ENCODE measurements at places on chromosomes 1 and 21.

GRCh38 chr1:21927533-21928237, 9.4 kb downstream of the HSPG2 start:
- DNase-seq: no peak

DNA sequence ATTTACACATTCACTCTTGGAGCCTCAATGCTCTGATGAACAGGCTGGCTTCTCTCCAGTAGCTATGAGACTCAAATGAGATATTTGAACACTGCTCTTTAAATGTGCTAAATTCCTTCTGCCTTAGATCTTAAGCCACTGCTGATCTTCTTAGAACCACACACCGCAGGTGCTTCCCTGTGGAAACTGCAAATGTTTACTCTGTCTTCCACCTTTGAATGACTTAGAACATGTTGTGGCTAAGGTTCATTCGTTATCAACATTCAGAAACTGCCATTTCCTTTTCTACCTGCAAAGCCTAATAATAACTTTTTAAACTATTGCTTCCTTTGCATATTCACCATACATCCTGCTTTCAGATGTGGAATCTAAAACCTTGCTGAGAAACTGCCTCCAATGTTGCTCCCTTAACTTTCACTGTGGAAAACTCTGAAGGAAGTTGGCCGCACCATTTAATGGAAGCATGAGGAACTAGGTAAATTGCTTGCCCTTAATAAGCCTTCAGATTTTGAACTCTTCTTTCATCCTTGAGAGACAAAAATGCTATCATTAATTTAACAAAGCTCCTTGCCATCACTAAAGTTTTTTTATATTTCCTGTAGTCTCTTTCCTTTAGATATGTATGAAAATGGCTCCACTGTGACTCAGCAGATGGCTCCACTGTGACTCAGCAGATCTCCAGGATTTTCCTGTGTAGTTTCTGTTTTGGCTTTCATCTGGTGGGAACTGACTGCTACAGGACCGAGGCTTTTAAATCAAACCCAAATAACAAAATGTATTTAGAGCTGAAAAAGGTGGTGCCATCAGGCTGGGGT, 143.8 kb downstream of the TNFSF18 start:
- DNase-seq: no peak

- DNase-seq: no peak
These were observed 14.6 kb upstream of the UMODL1 start for GRCh38 chr21:42056468-42056867.

- DNase-seq: peak; percentile 49
These were observed 7.0 kb upstream of the KCNC4 start for GRCh38 chr1:110203021-110203661.

DNA sequence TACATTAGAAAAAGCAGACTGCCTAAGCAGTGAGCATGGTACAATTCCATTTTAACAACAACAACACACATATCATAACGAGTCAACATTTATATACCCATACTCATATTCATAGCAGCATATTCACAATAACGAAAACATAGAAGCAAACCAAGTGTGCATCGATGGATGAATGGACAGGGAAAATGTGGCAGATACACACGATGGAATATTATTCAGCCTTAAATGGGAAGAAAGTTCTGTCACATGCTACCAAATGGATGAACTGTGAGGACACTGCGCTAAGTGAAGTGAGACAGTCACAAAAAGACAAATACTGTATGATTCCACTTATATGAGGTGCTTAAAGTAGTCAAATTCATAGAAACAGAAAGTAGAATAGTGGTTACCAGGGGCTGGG, 9.5 kb upstream of the MAN1C1 start:
- DNase-seq: no peak

- DNase-seq: no peak
These were observed 71.4 kb downstream of the KCNN3 start for GRCh38 chr1:154798645-154799044.

DNA sequence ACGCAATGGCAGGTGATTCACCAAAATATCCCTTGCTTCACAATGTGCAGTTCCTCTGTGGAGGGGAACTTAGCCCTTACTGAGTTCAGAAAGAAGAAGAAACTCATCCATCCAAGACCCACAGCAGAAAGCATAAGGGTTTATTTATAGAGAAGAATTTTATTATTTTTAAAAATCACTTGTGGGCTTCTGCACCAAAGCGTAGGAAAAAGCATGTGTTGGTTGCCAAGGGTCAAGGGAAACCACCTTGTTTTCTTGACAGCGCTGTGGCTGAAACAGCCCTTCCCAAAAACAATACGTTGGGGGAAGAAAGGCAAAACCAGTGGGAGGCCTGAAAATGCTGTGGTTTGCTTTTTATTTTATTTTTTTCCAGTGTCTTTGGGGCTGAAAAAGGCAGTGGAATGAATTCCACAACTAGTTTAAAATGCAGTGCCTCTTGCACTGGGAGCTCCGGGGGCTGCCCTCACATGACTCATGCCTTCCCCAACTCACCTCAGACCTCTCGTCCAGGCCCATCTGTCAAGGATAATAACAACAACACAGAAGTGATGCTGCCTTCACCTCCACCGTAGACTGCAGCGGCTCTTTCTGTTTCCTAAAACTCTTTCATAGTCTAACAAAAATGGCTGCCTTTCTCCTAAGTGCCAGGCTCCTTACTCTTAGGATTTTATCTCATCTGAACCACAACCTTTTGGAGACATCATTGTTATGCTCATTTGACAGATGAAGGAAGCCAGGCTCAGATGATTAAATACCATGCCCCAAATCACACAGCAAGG, 224.2 kb upstream of the JUN start:
- no peak for DNase-seq

DNA sequence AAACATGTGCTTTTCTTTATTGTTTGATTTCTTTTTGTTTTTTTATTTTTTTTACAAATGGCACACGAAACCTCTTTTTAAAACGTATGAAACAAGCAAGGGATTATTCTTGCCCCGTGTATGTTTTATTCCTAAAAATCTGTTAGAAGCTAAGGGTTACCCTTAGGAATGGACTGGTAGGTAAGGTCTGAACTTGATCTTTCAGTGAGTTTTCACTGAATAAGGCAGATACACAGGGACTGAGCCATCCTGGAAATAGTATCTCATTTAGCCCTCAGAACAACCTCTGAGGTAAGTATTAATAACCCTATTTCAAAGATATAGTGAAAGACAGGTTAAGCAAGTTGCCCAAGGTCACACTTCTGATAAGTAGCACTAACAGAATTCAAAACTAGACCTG, 6.0 kb downstream of the CD53 start:
- DNase-seq: no peak

- DNase-seq: no peak
These were observed 79.9 kb downstream of the LAMC1 start for GRCh38 chr1:183103147-183103546.

DNA sequence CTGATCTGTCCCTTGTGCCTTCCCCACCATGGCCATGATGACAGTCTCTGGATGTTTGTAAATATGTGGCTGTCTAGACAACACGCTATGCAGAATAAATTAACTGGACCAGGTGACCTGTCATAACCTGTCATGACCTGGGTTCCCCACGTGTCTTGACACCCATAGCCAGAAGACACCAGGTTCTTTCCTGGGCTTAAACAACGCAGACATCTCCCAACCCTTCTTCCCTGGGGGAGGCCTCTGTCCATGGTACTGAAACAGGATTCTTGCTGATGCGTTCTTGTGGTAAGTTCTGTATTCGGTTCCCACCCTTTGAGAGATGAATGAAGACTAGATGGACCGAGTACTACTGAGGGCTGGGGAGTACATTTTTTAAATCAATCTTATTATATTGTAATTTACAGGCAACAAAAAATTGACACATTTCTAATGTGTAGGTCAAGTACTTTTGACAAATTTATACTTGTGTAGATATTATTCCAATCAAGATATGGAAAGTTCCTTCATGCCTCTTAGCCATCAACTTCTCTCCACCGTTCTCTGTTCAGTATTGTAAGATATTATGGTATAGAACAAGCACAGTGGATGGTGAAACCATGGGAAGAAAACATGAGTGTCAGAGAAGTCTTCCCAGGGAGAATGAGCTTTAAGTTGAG, 738.8 kb downstream of the PTPRU start:
- DNase-seq: no peak

- DNase-seq: no peak
These were observed 46.0 kb downstream of the RHOU start for GRCh38 chr1:228781161-228781808.

DNA sequence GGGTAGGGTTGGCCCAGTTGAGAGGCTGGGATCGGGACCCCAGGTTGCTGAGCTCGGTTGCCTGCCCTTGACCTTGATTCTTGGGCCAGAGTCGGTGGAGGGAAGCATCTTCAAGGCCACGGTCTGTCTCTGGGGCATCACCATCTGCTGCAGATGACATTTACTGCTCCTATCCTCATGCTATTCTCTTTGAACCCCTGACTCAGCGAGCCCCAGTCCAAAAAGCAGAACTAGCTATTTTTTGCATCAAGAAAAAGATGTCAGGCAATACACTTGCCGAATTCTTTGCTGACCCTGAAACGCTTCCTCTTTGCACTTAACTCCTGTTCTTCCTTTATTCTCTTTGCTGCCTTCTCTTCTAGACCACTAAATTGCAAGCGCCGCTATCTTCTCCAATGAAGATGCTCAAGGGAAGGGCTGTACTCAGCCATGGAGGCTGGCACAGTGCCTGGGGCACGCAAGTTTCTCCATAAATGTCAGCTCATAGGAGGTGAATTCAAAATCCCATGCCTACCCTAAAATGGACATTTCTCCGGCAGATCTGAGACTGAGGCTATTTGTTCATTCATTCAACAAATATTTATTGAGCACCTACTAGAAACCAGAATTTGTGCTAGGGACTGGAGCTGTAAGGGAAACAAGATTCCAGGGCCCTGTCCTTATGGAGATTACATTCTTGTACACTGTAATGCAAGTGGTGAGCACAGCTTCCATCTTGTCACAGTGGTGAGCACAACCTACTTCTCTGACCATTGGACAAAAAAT, 20.5 kb upstream of the CAPZB start:
- no peak for DNase-seq

GRCh38 chr1:169650551-169650950, 20.6 kb upstream of the SELP start:
- no peak for DNase-seq

- no peak for DNase-seq
These were observed 6.4 kb upstream of the DUSP12 start for GRCh38 chr1:161743231-161743630.

- DNase-seq: peak; percentile 61
These were observed 896 bp upstream of the DUSP10 start for GRCh38 chr1:221742555-221743415.

GRCh38 chr1:115364780-115365155, 26.7 kb upstream of the NGF start:
- no peak for DNase-seq

- DNase-seq: no peak
These were observed 18.5 kb upstream of the LYPLAL1 start for GRCh38 chr1:219155135-219155534.

- peak; percentile 95 for DNase-seq
These were observed at the start of gene ERO1B for GRCh38 chr1:236281654-236282424. Gene ERO1B (minus strand): TSS chr1:236281958. CDS start chr1:236281783, 175 bp downstream.

GRCh38 chr1:210901981-210902770, 231.8 kb downstream of the KCNH1 start:
- DNase-seq: no peak

- DNase-seq: no peak
These were observed 48.4 kb upstream of the COA6 start for GRCh38 chr1:234324821-234325220.

- no peak for DNase-seq
These were observed 291.9 kb upstream of the USP25 start for GRCh38 chr21:15437883-15438282.

GRCh38 chr1:39381839-39382238, 109.6 kb upstream of the BMP8A start:
- DNase-seq: no peak

- no peak for DNase-seq
These were observed 1.8 kb downstream of the WDR77 start for GRCh38 chr1:111446967-111447892.

DNA sequence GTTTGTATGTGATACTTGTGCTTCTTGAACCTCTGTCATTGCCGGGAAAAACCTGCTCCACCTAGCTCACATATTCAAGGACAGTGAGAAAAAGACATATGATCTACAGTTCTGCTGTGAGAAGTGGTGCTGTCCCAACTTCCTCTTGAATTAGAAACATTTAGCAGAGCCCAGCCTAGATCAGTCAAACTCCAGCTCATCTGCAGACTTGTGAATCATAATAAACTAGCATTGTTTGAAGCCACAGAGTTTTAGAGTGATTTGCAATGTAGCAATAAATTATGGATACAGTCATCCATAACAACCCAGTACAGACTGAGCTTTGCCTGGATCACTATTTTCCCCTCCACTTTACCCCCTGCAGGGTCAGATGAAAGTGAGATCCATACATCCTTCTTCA, 497.8 kb downstream of the PLA2G4A start:
- no peak for DNase-seq

GRCh38 chr1:226402739-226403165, 5.1 kb downstream of the PARP1 start:
- no peak for DNase-seq

- DNase-seq: no peak
These were observed 107.1 kb downstream of the TLR5 start for GRCh38 chr1:223035724-223036478.

GRCh38 chr21:46616050-46616449, 11.2 kb upstream of the S100B start:
- DNase-seq: no peak

- DNase-seq: no peak
These were observed 65.7 kb upstream of the ECE1 start for GRCh38 chr1:21355956-21356355.

DNA sequence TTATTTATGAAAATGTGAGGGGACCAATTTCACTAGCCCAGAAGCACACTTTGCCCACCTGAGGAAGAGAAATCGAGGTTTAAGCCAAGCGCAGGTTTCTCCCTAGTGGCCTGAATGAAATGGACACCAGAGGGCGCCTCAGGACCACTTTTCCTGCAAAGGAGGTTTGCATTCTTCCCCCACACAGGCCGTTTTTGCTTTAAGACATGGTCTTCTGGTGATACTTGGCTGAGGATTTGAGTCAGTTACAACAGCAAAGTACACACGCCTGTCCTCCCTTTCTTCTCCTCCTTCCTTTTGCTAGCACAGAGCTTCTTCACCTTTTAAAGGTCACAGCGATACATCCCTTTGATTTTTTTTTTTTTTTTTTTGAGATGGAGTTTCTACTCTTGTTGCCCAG, 5.4 kb downstream of the PLA2G2E start:
- peak; percentile 83 for DNase-seq

- DNase-seq: no peak
These were observed 206.4 kb downstream of the PLD5 start for GRCh38 chr1:242318140-242318539.

DNA sequence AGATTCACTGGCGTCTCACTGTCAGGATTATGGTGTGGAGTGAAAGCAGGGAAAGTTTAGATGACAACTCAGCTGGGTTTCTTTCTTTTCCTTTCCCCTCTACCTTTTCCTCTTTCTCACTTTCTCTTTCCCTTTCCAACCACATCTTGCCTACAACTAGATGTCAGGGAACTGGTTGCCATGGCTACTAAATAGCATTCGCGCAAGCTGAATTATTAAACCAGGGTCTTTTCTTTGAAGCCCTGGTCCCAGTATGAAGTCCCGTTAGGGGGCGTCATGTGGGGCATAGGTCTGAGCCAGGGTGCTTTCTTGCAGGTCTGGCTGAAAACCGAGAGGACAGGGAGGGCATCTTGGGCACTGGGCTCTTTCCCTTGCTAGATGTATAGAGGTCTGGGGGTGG, 168.4 kb upstream of the CACNA1E start:
- DNase-seq: no peak

Data from activated CD4-positive, alpha-beta T cell treated with anti-CD3 and anti-CD28 coated beads, Interleukin-2, amount 50 U/mL, for 4 hours (primary cell).